ENCODE measurements at places on chromosomes 6 and 20. TPM values are rescaled to one million over a fixed set of nuclear protein-coding genes. Genes with fewer than 3 reads are reported as not detected.

- no peak overlapping the region for H3K27ac ChIP-seq
- H3K36me3 ChIP-seq, result no peaks in the 10 kb centered on the region
- no peak for DNase-seq
- no peaks in the 10 kb centered on the region for H3K27me3 ChIP-seq
Measured at GRCh38 chr6:155026706-155027045, 31.6 kb downstream of the TIAM2 start.

DNA sequence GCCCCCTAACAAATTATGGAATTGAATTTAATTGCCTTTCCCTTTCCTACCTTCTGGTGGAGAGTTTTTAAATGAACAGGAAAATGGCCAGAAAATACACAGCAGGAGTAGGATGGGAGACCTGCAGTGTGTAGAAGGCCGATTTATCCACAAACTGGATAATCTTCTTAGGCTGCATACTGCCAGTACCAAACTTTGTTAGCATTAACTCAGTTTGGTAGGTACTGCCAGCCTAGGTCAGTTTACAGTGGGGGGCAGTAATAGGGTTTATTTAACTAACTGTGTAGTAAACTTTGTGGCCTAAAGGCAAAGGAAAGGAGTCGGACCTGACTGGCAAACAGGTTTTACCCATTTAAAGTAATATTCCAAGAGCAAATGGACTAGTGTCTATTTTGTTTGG, 4.6 kb downstream of the NCOA3 start:
- peaks cover 65% of the 10 kb centered on the region for H3K4me1 ChIP-seq
- H3K27ac ChIP-seq, result no peak overlapping the region

Gene TREM1
- not detected for total RNA-seq

Gene TCF21
- not detected for total RNA-seq

Gene TAF4
- 18.0 TPM for total RNA-seq

Gene TPX2
- 137 TPM for total RNA-seq

GRCh38 chr6:151629791-151630190, 136.0 kb downstream of the CCDC170 start:
- no peaks in the 10 kb centered on the region for H3K36me3 ChIP-seq
- H3K4me1 ChIP-seq, result peaks cover 7% of the 10 kb centered on the region
- DNase-seq, result no peak
- peaks cover 7% of the 10 kb centered on the region for H3K27me3 ChIP-seq
- no peak overlapping the region for H3K27ac ChIP-seq
- no peak overlapping the region for H3K4me3 ChIP-seq

Gene ENPP3
- total RNA-seq, result 0.45 TPM

- H3K27ac ChIP-seq, result no peak overlapping the region
- H3K36me3 ChIP-seq, result no peaks in the 10 kb centered on the region
- DNase-seq, result no peak
- peaks cover 14% of the 10 kb centered on the region for H3K27me3 ChIP-seq
- peaks cover 9% of the 10 kb centered on the region for H3K4me1 ChIP-seq
Measured at GRCh38 chr20:50043573-50044352, 61.0 kb downstream of the SNAI1 start.

Measured in activated CD4-positive, alpha-beta memory T cell treated with anti-CD3 and anti-CD28 coated beads, Interleukin-2, amount 10 ng/mL, durations not matched to agents 7 days and 5 days (primary cell).